ENCODE measurements at places on chromosomes 2 and 18. TPM values are rescaled to one million over a fixed set of nuclear protein-coding genes. Genes with fewer than 3 reads are reported as not detected.

The GKN1 gene
- total RNA-seq = not detected

- no peaks in the 10 kb centered on the region for H3K27me3 ChIP-seq
- H3K36me3 ChIP-seq = peaks cover 7% of the 10 kb centered on the region
- H3K4me1 ChIP-seq = peaks cover 25% of the 10 kb centered on the region
- no peak overlapping the region for H3K4me3 ChIP-seq
- H3K27ac ChIP-seq = no peak overlapping the region
- no peak for DNase-seq
Measured at GRCh38 chr2:157784169-157784822, 91.8 kb downstream of the ACVR1 start.

GRCh38 chr2:44916291-44916690 lies 25.2 kb upstream of the SIX3 start:
- H3K36me3 ChIP-seq = no peaks in the 10 kb centered on the region
- no peak overlapping the region for H3K27ac ChIP-seq
- DNase-seq = no peak
- H3K27me3 ChIP-seq = no peaks in the 10 kb centered on the region

- no peak overlapping the region for H3K27ac ChIP-seq
- H3K27me3 ChIP-seq = no peaks in the 10 kb centered on the region
- H3K36me3 ChIP-seq = no peaks in the 10 kb centered on the region
- peak; percentile 65 for DNase-seq
- no peak overlapping the region for H3K4me3 ChIP-seq
Measured at GRCh38 chr18:46073474-46074331, 1.6 kb upstream of the PSTPIP2 start.

The ANKRD53 gene
- not detected for total RNA-seq

The COX5B gene
- total RNA-seq = 205 TPM

GRCh38 chr2:175889701-175890302 lies 112.3 kb downstream of the LNPK start:
- no peak for DNase-seq
- no peaks in the 10 kb centered on the region for H3K36me3 ChIP-seq

The LRRTM4 gene
- not detected for total RNA-seq

DNA sequence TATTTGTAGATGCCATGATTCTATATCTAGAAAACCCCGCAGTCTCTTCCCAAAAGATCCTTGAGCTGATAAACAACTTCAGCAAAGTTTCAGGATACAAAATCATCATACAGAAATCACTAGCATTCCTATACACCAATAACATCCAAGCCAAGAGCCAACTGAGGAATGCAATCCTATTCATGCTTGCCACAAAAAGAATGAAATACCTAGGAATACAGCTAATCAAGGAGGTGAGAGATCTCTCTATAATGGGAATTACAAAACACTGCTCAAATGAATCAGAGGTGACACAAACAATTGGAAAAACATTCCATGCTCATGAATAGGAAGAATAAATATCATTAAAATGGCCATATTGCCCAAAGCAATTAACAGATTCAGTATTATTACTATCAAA lies 551.4 kb upstream of the SLC39A10 start:
- H3K36me3 ChIP-seq = no peaks in the 10 kb centered on the region
- H3K27ac ChIP-seq = no peak overlapping the region
- no peaks in the 10 kb centered on the region for H3K27me3 ChIP-seq
- no peaks in the 10 kb centered on the region for H3K4me1 ChIP-seq
- DNase-seq = no peak

The DAPL1 gene
- not detected for total RNA-seq

The BOLL gene
- not detected for total RNA-seq

DNA sequence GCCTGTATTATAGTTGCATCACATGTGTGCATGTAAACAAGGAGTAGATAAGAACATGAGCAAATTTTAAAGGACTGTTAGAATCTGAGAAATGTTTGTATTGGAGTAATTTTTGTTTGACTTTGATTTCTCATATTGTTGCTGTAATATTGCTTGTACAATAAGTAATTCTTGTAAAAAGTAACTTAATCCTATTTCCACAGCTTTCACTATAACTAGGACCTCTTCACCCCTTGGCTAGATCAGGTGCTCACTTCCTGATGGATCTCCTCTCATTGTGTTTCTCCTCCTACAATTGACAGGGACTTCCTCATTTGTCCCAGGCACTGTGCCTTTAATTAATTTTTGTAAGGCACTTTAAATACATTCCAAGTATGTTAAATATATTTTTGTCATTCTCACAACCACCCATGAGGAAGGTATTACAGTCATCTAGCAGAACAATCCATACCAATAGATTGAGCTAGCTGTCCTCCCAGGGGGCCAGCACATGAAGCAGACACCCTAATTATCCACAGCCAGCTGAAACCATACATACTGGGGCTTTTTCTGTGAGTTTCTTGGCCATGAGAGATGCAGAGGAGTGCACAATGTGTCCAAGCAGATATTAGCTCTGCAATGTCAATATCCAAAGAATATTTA lies 359.5 kb upstream of the ACVR2A start:
- no peak overlapping the region for H3K4me3 ChIP-seq
- H3K36me3 ChIP-seq = no peaks in the 10 kb centered on the region
- H3K27me3 ChIP-seq = no peaks in the 10 kb centered on the region
- H3K27ac ChIP-seq = no peak overlapping the region

- H3K27me3 ChIP-seq = no peaks in the 10 kb centered on the region
- H3K4me1 ChIP-seq = no peaks in the 10 kb centered on the region
- no peak overlapping the region for H3K4me3 ChIP-seq
- no peaks in the 10 kb centered on the region for H3K36me3 ChIP-seq
- H3K27ac ChIP-seq = no peak overlapping the region
- DNase-seq = no peak
Measured at GRCh38 chr2:19801367-19802080, 100.3 kb downstream of the TTC32 start.

DNA sequence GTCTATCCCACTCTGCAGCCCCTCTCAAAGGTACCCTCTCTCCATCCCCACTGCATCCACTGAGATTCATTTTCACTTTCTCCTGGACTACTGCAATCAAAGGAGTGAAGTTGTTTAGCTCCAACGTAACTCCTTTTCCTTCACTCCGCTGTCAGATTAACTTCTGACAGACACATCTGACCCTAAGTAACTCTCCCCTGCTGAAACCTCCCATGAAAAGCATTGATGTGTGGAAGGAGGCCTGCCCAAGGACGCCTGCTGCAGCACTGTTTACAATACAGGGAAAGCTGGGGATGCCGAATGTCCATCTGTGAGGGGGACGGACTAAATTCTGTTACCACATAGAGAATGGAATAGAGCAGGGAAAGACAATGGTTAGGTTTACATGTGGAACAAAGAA lies 114.8 kb downstream of the TMEM163 start:
- no peak overlapping the region for H3K4me3 ChIP-seq
- peaks cover 2% of the 10 kb centered on the region for H3K27me3 ChIP-seq
- H3K36me3 ChIP-seq = no peaks in the 10 kb centered on the region
- no peaks in the 10 kb centered on the region for H3K4me1 ChIP-seq
- H3K27ac ChIP-seq = no peak overlapping the region

DNA sequence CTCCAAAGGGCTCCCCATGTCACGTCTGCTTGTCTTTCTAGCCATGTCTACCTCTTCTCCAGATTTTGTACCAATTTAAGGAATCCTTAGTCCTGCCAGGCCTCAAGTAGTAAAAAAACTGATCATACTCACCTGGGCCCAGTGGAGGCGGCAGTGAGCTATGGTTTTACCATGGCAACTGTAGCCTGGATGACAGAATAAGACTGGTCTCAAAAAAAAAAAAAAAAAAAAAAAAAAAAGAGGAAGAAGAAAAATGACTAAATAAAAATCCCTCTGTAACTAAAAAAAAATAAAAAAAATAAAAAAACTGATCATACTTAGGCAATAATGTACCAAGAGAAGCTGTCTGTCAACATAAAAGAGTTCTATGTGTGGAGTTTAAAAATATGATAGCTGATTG lies 221.6 kb downstream of the NR4A2 start:
- H3K27ac ChIP-seq = no peak overlapping the region
- H3K4me3 ChIP-seq = no peak overlapping the region
- no peak for DNase-seq
- H3K36me3 ChIP-seq = no peaks in the 10 kb centered on the region
- no peaks in the 10 kb centered on the region for H3K27me3 ChIP-seq

DNA sequence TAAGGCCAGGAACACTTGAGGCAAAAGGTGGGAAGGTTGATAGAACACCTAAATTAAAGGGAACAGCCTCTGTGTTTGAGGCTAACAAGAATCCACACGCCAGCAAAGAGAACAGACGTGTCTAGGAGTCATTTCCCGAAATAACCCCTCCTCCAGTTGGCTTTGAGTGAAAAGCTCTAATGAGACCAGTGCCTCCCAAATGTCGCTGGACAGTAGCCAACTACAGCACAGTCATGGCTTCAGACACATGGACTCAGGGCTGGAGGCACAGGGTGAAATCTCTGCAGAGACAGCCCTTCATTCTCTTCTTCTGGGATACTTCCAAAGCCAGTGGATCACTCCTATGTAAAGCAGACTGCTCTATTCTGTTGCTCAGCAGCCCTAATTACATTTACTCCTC lies 49.6 kb downstream of the SOWAHC start:
- no peak overlapping the region for H3K27ac ChIP-seq
- H3K4me1 ChIP-seq = no peaks in the 10 kb centered on the region
- no peaks in the 10 kb centered on the region for H3K36me3 ChIP-seq
- no peaks in the 10 kb centered on the region for H3K27me3 ChIP-seq
- H3K4me3 ChIP-seq = no peak overlapping the region

GRCh38 chr2:19225931-19226330 lies 132.5 kb downstream of the OSR1 start:
- H3K27me3 ChIP-seq = no peaks in the 10 kb centered on the region
- H3K36me3 ChIP-seq = no peaks in the 10 kb centered on the region
- H3K4me3 ChIP-seq = no peak overlapping the region
- no peak for DNase-seq
- H3K4me1 ChIP-seq = no peaks in the 10 kb centered on the region

The NFATC1 gene
- 46.7 TPM for total RNA-seq

DNA sequence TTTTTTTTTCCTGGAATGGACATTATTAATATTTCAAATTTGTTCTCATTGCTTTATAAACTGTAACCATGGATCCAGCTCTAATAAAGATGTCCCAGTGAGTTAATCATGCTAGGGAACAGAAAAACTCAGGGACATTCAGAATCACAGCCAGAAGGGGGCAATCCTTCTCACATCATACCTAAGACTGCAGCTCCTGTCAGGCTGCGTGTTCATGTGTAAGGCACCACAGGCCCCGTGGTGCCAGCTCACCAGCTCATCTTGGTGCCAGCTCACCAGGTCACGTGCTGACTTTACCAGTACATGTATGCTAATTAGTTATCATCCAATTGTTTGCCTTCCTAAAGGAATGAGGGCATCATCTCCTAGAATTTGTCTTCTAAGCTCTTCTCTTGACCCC lies 84.7 kb upstream of the NEDD4L start:
- H3K27ac ChIP-seq = no peak overlapping the region
- H3K4me3 ChIP-seq = no peak overlapping the region
- no peak for DNase-seq
- H3K27me3 ChIP-seq = no peaks in the 10 kb centered on the region

- no peaks in the 10 kb centered on the region for H3K4me1 ChIP-seq
- no peaks in the 10 kb centered on the region for H3K27me3 ChIP-seq
- no peak overlapping the region for H3K4me3 ChIP-seq
- no peaks in the 10 kb centered on the region for H3K36me3 ChIP-seq
Measured at GRCh38 chr2:169461143-169461542, 18.2 kb upstream of the BBS5 start.

The KCNG2 gene
- total RNA-seq = not detected

DNA sequence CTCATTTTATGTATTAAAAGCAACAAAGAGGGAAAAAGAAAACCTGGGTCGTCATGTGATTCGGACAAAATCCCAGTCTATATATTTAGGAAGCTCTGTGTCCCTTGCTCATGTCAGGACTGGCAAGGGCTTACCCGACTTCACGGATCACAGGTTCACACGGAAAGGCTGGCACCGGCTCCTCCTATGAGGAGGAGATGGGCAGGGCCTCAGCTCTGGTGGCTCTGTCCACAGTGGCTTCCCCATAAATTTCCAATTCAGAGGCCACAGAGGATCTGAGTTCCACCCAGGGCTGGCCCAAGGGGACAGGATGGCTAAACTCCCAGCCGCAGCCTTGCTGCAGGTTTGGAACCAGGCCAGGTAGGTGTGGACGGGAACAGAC lies 186.8 kb downstream of the BCL2 start:
- H3K4me3 ChIP-seq = no peak overlapping the region
- peaks cover 31% of the 10 kb centered on the region for H3K4me1 ChIP-seq
- no peak overlapping the region for H3K27ac ChIP-seq

GRCh38 chr18:37084912-37085311 lies 256.0 kb downstream of the KIAA1328 start:
- no peak overlapping the region for H3K4me3 ChIP-seq
- H3K4me1 ChIP-seq = no peaks in the 10 kb centered on the region
- no peak overlapping the region for H3K27ac ChIP-seq

- no peak for DNase-seq
- no peaks in the 10 kb centered on the region for H3K27me3 ChIP-seq
- no peak overlapping the region for H3K4me3 ChIP-seq
- no peaks in the 10 kb centered on the region for H3K4me1 ChIP-seq
Measured at GRCh38 chr2:54209379-54209778, 46.6 kb downstream of the TSPYL6 start.

- DNase-seq = peak; percentile 19
- no peaks in the 10 kb centered on the region for H3K36me3 ChIP-seq
- H3K27ac ChIP-seq = no peak overlapping the region
- H3K4me3 ChIP-seq = no peak overlapping the region
- no peaks in the 10 kb centered on the region for H3K4me1 ChIP-seq
Measured at GRCh38 chr2:113080134-113080533, 12.4 kb downstream of the IL1F10 start.

DNA sequence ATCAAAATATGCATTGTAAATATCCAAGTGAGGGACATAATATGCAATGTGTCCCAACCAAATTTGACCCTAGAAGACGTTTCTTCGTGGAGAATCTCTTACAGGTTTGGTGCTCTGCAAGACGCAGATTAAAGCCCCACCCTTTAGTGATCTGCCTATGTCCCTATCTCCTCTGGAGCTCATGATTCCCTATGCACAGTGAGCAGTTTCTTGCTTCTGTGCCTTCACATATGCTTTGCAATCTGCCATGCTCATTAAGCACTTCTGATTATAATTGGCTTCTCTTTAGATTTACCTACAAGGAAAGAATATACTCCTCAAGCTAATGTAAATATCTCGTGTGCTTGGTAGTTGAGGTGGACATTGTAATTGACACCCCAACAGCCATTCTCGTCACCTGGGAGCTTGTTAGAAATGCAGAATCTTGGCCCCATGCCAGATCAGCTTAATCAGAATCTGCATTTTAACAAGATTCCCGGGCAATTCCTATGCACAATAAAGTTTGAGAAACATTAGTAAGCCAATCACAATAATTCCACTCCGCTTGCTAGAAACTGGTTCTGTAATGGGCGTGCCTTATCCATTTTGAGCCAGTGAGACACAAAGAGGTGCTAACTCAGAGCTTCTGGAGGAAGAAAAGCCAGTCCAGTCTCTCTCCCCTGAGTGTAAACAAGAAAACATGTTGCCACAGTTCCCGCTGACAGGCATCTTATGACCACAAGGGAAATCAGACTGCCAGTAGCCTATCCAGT lies 2.8 kb upstream of the PUM2 start:
- H3K36me3 ChIP-seq = no peaks in the 10 kb centered on the region
- H3K4me3 ChIP-seq = no peak overlapping the region
- no peak overlapping the region for H3K27ac ChIP-seq
- peaks cover 28% of the 10 kb centered on the region for H3K4me1 ChIP-seq
- DNase-seq = no peak
